ENCODE measurements at places on chromosomes 6 and 20.
A peak's percentile ranks its signal among the peaks of the same experiment; 100 is the strongest.

- no peak for DNase-seq
Measured at GRCh38 chr6:115847671-115848070, 213.0 kb downstream of the FRK start.

- DNase-seq: no peak
Measured at GRCh38 chr6:147132889-147133288, 71.3 kb upstream of the STXBP5 start.

DNA sequence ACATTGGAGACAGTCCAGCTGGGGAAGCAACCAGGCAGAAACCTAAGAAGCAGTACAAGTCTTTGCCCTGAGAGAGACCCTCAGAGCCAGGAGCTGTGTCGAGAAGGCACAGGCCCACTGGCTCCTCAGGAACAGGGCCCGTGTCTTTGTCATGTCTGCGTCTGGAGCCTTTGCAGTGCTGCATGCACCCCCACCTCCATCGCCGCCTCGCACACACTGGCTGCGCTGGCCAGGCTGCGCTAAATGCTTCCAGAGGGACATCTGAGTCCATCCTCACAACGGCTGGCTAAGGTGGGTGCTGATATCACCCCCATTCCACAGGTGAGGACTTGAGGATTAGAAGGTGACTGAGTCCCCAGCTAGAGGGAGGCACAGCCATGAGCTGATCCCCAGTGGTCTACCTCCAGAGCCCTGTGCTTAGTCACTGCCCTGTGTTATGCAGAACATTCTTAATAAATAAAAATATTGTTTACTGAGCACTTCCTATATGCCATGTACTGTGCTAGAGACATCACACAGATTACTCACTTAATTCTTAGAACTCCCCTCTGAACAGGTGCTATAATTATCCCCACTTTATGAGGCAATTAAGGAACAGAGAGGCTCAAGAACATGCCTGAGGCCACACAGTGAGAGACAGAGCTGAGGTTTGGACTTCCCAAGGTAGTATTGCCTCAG is 27.6 kb downstream of the GABRR2 start:
- no peak for DNase-seq

DNA sequence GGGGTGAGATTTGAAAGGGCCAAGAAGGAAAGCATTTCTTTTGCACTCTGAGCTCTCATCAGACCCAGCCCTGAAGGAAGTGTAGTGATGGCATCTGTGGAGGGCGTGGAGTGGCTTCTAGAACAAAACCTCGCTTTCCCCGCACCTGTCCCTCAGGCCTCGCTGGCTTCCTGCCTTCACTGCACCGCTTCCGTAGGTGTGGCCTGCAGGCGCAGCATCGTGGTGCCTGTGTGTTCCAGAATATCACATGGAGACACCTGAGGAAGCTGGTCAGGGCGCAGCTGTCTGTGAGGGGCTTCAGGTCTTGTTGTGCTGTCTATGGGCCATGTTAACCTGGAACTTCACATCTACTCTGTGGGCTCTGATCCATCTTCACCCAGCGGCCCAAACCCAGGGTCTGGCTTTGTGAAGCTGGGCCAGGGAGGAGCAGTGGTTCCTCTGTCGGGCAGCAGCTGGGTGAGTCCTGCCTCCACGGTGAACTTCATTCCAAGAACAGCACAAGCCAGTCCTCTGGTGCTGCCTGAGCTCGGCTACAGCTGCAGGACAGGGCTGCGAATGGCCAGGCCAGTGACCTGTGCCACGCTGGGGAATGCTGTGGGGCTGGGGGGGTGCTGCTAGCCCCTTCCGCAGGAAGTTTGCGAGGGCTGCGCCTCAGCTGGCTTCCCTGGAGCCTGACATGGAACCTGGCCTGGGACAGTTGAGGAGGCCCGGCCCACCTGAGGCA is 40.9 kb downstream of the DSTN start:
- peak; percentile 40 for DNase-seq

DNA sequence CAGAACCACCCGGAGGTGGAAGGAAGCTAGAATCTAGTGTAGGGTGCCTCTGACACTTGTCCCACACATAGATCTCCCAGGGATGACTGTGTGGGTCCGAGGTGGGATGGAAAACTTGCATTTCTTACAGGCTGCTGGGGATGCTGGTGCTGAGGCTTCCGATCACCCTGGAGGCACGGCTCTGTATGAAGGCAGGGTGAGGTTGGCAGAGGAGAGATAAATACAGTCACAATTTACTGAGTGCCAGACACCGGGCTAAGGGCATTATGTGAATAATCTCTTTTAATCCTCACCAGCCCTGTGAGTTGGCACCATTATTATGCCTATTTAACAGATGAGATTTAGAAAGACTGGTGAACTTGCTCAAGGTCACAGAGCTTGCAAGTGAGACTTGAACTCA is 250.2 kb upstream of the RREB1 start:
- no peak for DNase-seq

DNA sequence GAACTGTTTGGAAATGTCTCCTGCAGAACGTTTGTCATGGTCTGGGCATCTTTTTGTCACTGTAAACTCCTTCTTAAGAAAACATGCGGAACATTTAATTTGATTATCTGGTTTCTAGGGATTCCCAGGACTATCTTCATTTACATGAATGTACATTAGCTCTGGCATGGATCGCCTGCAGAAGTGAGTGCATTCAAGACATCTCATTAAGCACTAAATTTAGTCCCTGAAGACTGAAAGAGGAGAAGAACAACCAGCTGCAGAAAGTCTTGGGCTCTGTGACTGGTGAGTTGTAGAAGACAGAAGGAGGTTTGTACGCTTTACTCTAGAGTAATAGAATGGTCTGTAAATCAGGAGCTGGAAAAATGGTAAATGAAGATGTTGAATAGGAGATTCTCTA is 540.7 kb downstream of the BCKDHB start:
- no peak for DNase-seq

DNA sequence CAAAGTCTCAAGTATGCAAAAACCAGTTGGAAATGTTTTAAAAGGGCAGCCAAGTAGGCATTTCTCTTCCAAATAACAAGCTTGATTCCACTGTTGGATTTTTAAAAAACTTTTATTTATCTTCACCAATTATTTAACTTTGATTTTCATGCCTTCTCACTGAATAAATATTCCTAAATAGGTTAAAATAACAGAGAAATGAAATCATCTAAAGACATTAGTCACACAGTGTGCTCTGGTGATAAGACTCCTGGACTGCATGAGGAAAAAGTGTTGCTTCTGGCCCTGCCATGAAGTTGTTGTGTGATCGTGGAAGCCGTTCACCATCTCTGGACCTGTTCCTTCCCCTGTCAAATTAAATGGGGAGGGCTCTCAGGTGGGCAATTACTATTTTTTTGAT is 33.8 kb upstream of the IGF2R start:
- DNase-seq: no peak

- no peak for DNase-seq
Measured at GRCh38 chr6:66344796-66345195, 637.8 kb upstream of the EYS start.

GRCh38 chr6:26249957-26250697 is 114.9 kb upstream of the BTN3A2 start:
- peak; percentile 63 for DNase-seq

DNA sequence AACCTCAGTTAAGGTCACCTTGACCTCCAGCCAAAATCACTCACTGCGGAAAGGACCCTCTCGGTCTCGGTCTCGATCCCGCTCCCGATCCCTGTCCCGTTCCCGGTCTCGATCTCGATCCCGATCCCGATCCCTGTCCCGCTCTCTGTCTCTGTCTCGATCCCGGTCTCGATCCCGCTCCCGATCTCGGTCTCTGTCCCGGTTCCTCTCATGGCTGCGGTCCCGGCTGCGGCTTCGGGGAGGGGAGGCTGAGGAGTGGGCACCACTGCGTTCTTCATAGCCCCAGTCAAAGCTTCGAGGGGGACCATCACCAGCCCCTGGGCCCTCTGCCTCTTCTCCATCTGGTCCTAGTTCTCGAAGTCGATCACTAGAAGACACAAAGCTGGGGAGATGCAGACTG is 4.3 kb downstream of the NELFE start:
- DNase-seq: no peak

DNA sequence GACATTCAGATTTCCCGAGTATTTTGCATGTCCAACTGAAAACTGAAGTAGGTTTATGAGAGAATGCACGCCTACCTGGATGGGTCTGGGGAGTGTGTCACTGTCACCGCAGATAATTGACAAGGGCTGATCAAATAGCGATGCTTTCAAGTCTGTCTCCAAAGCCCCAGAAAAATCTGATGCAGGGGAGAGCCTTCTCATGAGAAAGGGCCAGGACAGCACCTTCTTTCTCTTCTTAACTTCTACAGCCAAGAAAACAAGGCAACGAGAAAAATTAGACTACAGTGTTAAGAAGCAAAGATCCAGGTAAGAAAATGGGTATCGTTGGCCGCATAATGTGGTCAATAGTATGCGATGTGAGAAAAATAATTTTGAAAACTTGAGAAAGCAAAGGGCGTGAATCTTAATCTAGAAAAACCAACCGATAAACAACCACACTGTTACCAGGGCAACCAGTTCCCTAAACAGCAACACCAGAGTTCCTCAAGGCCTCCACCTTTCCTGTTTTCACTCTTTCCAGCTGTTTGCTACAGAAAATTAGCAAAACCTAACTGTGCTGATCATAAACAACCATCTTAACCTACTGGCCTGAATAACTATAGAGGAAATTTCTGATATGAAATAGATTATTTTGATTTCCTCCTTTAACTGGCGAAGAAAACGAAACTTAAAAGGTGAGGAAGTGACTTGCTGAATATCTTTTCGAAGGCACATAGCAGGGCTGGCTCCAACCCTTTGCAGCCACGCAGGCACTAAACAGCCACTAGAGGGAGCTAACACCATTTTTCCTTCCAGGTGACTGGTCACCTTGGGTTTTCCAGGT is 2.6 kb downstream of the TAGAP start:
- peak; percentile 74 for DNase-seq

DNA sequence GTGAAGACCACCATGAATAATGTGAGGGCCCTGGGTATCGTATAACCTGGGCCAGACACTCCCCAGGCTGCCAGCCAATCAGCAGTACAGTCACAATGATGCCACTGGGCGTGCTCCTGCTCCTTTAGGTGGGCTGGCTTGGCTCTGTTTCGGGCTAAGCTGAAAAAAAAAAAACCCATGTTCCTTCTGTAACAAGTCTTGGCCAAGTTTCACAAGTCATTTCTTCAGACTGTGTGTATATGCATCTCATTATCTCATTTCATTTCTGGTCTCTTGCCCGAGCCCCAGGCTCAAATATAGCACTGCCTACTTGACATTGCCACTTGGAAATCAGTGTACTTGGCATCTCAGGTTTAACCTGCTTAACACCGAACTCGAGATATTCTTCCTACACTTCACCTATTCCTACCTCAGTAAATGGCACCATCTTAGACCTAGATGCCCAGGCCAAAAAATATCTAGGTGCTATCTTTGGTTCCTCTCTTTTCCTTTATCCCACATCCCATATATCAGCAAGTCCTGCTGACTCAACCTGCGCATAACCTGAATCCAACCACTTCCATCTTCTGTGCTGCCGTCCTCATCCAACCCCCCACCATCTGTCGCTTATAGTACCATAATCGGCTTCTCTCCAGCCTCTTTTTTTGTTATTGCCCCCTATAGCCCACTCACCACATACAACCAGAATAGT is 1.8 kb downstream of the UQCC2 start:
- no peak for DNase-seq

GRCh38 chr6:11392778-11393507 is 144.6 kb upstream of the TMEM170B start:
- DNase-seq: no peak

DNA sequence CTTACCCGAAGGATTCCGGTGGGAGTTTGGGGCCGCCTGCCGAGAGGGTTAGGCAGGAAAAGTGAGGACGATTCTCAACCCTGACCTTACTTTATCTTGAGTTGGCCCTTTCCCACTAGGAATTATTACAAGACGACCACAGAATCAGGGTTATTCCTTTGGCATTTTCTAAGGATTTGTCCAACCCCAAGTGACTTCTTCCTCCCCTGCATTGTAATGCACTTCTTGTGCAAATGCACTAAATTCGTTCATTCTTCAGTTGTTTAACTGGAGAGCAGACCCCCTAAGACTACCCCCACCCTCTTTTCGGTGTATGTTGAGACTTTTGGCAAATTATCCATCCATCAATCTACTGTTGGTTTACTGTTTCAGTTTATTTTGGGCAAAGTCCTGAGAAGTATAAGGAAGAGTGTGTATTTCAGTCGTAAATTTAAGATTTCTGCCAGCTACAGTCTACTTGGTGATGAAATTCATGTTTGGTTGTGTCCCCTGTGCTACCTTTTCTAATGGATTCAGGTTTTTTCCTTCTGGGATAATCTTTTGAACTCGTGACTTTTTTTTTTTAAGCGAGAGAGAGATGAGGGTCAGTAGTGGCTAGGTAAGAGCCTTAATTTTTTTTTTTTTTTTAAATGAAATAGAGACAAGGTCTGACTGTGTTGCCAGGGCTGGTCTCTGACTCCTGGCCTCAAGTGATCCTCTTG is 611 bp upstream of the TMEM217 start:
- no peak for DNase-seq

DNA sequence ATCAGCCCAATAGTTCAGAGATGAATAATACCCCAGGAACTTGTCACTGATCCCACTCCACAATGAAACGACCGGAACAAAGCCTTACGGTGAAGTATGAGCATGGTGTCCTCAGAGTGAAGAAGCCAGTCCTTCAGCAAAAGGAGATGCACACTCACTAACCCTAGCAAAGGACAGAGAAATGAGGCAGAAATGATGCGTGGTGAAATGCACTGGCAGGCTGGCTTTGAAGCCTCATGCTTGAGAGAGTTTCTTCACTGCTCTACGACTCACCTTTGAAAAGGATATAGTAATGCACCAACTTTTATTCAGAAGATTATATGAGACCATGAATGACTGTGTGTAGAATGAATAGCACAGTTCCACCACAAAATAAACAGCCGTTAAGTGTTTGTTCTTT is 74.8 kb downstream of the PHACTR1 start:
- no peak for DNase-seq
